ENCODE measurements at places on chromosomes 1 and 21.

DNA sequence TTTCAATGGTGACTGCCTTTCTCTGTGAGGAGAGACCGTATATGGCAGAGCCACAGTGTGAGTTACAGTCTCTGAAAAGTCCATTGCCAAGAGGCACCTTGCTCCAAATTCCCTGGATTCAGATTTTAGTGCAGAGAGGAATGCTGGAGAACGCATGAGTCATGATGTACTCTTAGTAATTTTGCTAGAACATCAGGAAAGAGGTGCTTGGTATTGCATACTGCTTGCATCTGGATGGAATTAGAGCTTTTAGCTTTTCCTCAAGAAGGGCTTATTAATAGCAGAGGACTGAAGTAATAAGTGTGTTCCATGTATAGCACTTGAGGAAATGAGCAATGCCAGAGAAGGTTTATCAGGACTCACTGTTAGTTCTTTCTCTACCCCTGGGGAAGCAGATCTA lies 40.5 kb upstream of the AKT3 start:
- no peak for DNase-seq

DNA sequence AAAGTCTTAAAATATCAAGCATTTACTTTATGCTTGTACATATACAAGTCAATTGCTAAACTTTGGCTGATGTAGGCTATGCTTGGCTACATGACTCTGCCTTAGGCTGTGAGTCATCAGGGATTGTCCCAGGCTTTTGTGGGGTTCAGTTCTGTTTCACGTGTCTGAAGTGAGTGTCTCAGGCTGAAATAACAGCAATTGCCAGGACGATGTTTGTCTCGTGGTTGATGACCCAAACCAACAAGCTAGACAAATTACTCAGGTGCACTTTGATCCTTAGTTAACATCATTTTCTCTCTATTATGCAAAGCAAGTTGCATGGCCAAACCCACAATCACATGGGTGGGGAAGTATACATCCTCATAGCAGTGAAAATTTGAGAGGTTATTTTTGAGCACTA lies 410.1 kb downstream of the BRINP3 start:
- DNase-seq: no peak

- no peak for DNase-seq
These were observed at the start of gene SERPINC1 for GRCh38 chr1:173917149-173917548. Gene SERPINC1 (minus strand): TSS chr1:173917327. CDS start chr1:173917259, 68 bp downstream.

DNA sequence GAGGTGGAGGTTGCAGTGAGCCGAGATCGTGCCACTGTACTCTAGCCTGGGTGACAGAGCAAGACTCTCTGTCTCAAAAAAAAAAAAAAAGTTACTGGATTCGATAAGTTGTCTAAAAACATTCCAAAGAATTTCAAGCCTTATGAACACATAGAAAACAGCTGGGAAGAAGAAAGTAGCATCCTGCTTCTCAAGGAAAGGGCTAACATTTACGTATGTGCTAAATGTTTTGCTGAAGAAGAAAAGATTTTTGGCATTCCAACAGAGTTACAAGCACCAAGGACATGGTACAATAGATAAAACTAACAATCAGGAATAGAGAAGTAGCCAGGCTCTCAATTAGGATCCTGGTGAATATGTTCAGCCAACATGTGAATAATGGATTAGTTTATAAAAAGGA lies 69.8 kb downstream of the HFM1 start:
- no peak for DNase-seq

DNA sequence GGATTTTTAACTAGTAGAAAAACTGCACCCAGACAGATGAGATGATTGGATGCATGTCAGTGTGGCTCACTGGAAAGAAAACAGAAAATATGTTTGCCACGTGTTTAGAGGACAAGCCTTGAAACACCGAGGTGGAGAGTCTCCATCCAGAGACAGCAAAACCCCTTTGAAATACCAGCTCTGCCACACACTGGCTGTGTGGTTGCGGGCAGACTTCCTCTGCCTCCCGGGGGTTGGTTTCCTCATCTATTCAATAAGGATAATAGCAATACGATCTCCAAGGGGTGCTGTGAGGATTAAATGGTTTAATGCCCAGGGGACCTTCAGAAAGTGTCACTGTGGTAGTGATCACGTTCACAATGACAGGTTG lies 67.2 kb upstream of the PARP1 start:
- no peak for DNase-seq

- no peak for DNase-seq
These were observed 23.8 kb downstream of the SEC16B start for GRCh38 chr1:177945943-177946650.

GRCh38 chr1:108071601-108072000 lies 106.6 kb upstream of the VAV3 start:
- DNase-seq: no peak

DNA sequence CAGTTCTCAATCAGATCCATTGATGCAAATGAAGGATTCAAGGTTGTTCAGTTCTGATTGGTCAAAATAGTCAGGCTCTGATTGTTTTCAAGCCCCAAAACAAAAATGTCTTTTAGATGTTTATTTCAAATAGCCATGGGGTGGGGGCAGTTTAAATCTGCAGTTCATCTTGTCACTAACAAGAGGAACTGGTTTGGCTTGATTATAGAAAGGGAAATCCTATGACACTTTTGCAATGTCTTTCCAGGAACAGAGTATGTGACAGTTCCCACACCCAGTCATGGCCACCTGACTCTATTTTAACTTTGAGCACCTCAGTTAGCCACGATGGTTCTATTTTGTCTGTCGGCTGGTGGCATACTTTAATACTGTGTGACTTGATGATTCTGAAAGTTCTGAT lies 1544.1 kb downstream of the PLA2G4A start:
- no peak for DNase-seq

GRCh38 chr1:169491845-169492281 lies 6.1 kb upstream of the SLC19A2 start:
- no peak for DNase-seq

DNA sequence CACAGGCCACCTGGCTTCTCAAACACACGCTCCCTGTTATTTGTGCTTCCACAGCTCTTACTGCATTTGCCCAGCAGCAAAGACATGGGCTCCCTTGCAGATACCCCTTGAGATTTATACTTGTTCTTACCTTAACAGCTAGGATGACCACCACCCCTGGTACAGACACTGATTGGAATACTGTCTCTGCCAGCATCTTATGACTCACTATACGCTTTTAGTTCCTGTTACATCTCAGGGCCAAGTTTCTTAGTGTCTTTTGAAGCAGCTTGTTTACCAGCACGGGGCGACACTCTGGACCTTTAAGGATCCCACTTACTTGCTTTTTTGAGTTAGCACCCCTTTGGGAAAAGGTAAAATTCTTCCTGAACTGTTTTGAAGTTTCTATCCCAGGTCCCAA lies 874.8 kb downstream of the KCNT2 start:
- no peak for DNase-seq

DNA sequence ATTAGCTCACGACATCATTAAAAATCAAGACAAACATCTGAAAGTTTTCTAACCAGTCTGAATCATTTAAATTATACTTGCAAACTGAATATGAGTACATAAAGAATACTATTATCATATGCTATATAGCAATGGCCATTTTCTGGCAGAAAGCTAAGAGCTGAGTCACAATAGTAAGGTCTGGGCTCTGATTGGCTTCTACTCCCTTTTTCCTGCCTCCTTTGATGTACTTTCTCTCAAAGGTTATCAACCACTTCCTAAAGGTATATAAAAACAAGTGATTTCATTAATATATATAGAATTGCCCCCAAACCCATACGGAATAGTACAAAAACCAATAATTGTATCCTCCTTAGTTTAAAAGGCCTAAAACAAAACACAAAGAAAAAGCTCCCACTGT lies 7.0 kb downstream of the KCNA3 start:
- no peak for DNase-seq

- DNase-seq: no peak
These were observed 24.7 kb upstream of the SLC44A3 start for GRCh38 chr1:94795434-94795833.

- no peak for DNase-seq
These were observed 9.7 kb downstream of the IFFO2 start for GRCh38 chr1:18946550-18947381.

All from stimulated activated CD4-positive, alpha-beta T cell treated with anti-CD3 and anti-CD28 coated beads, TNF-alpha, amount 100 ng/mL, for 24 hours (primary cell).